Stimulated activated CD4-positive, alpha-beta T cell treated with anti-CD3 and anti-CD28 coated beads, Interleukin-4, amount 100 ng/mL, for 24 hours (primary cell): ENCODE measurements at places on chromosomes 16 and 17.

- no peak for DNase-seq
These were observed 79.9 kb upstream of the CBX4 start for GRCh38 chr17:79919164-79919585.

DNA sequence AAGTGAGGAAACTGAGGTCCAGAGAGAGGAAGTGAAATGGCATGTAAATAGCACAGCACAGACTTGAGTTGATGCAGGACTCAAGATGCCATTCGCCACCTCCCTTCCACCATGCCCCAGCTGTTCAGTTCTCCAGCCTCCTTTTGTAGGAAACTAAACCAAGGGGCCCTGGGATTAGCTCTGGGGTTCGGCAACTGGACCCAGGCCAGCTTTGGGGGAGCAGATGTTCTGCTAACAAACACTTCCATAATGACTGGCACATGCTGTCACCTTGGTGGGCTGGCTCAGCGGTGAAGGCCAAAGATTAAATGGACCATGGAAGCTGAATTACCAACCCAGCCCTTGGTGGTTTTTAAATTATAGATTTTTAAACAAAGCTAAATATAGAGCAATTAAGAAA is 77.0 kb downstream of the IRX6 start:
- DNase-seq, result no peak

DNA sequence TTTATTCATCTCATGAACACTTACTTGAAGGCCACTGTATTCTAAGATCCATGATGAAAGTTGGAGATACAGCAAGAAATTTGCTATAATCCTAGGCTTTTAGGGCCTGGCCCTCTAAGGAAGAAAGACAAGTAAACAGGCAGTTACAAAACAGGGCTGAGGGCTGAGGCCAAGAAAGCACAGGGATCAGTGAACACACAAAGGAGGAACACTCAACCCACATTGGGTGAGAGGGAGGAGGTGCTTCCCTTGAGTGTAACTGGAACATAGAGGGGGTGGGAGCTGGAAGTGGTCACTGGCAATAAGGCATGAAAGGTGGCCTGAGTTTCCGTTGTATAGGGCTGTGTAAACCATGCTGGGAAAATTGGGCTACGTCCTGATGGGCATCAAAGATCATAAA is 112.2 kb downstream of the ZNF18 start:
- no peak for DNase-seq

GRCh38 chr16:66681676-66682075 is 14.9 kb downstream of the CMTM4 start:
- no peak for DNase-seq

DNA sequence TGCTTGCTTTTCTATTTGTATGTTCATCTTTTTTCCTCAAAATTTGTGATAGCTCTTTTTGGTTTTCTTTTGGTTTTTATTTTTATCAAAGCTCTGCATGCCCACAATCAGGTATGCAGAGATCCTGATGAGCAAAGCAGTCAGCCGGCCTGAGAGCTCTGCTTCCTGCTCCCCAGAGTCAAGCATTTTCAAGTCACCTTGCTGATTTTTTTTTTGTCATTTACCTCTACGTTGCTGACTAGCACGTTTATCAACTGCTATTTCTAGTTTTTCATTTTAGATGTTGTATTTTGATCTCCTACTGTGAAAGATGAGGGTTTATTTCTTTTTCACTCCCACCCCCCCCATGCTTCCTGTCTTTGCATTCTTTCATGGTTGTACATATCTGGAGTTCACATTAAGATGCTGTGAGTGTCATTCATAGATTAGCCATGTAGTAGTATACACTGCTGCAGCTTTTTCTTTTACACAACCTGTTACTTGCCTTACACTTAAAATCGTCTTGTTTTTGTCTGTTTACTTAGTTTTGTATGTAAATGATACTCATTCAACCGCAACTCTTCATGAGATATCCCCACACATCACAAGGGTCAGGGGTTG is 196.2 kb downstream of the LGALS9B start:
- DNase-seq, result no peak
